ENCODE measurements at places on chromosomes 5 and 9.
A peak's percentile ranks its signal among the peaks of the same experiment; 100 is the strongest.

GRCh38 chr5:72651779-72652178 is 144.6 kb upstream of the ZNF366 start:
- DNase-seq: no peak

DNA sequence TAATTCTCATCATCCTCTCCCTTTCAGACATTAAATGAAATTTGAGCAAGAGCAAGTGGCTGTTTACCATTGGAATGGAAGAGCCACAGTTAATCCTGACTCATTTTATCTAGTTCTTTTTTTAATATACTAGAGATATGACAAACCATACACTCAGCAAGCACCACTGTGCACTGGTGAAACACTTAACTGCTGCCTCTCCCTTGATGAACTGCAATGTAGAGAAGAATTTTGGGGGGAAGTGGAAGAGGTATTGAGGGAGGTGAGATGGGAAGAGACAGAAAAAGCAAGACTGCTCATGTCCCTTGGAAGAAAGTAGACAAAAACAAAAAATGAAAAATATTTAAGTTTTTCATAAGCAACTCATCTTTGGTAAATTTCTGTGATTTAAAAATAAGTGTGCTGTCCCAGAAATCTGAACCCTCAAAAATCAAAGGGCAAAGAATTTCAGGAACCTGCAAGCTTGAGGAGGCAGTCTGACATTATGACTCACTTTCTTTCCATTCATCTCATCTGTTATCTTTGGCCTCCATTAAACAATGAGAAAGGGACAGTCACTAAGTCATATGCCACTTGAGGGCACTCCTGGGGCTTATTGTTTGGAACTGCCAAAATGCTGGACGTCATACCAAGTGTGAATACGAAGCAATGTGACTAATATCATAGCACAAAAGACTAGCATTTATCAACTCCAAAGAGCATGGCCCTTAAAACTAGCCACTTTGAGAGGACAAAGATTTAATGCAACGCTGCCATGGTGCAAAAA is 566.8 kb upstream of the DMAC1 start:
- DNase-seq: no peak

- DNase-seq: no peak
Observed at GRCh38 chr9:80231318-80232236, 659.8 kb downstream of the TLE4 start.

GRCh38 chr5:148454576-148454975 is 70.8 kb downstream of the FBXO38 start:
- DNase-seq: no peak

GRCh38 chr5:142866563-142867275 is 96.5 kb downstream of the ARHGAP26 start:
- peak; percentile 8 for DNase-seq

DNA sequence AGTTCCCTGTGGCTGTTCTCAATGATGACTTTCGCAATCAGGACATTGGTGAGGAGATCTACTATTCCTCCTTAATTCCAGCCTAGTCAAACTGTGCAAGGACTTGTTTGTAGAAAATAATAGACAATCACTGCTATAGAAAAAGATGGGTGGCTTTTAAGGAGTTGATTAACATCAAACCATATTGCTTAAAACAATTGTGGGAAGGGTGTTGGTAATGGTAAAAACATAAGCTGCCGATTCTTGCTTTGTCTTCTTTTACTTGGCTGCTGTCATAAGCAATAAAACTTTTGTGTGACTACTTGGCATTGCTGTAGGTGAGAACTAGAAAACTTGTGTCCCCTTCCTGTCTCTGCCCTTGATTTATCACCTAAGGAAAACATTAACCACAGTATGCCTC is 561.2 kb upstream of the SEMA6A start:
- no peak for DNase-seq

GRCh38 chr9:111752455-111752854 is 42.3 kb downstream of the SHOC1 start:
- no peak for DNase-seq

GRCh38 chr9:133693703-133694529 is 44.2 kb downstream of the SARDH start:
- no peak for DNase-seq

DNA sequence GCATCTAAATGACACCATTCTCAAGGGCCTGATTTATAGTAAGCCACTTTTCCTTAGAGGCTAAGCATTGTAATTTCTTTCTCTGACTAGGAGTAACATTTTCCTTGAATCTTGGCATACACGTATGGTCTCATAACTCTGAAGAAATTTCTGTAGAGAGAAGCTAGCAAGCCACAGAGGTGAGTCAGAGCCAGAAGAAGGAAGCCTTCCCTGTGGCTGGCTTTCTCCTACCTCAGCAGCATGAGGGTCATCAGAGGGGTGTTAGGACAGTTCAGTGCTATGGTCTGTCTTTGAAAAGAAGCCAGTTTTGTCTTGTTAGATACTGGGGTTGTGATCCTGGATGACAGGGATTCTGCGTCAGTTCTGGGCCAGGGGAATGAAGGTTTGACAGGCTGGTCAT is 3.2 kb downstream of the SNX30 start:
- no peak for DNase-seq

GRCh38 chr9:1668441-1668840 is 346.7 kb upstream of the SMARCA2 start:
- DNase-seq: no peak

Measured in stimulated activated CD4-positive, alpha-beta T cell treated with anti-CD3 and anti-CD28 coated beads, TNF-alpha, amount 100 ng/mL, for 24 hours (primary cell).